Panc1 (cell line): ENCODE measurements at places on chromosomes 13 and 19. TPM values are rescaled to one million over a fixed set of nuclear protein-coding genes. Genes with fewer than 3 reads are reported as not detected.

MAU2 gene
- total RNA-seq = 38.0 TPM

GRCh38 chr19:46030812-46031550 lies 8.1 kb upstream of the PGLYRP1 start:
- DNase-seq = no peak

DNA sequence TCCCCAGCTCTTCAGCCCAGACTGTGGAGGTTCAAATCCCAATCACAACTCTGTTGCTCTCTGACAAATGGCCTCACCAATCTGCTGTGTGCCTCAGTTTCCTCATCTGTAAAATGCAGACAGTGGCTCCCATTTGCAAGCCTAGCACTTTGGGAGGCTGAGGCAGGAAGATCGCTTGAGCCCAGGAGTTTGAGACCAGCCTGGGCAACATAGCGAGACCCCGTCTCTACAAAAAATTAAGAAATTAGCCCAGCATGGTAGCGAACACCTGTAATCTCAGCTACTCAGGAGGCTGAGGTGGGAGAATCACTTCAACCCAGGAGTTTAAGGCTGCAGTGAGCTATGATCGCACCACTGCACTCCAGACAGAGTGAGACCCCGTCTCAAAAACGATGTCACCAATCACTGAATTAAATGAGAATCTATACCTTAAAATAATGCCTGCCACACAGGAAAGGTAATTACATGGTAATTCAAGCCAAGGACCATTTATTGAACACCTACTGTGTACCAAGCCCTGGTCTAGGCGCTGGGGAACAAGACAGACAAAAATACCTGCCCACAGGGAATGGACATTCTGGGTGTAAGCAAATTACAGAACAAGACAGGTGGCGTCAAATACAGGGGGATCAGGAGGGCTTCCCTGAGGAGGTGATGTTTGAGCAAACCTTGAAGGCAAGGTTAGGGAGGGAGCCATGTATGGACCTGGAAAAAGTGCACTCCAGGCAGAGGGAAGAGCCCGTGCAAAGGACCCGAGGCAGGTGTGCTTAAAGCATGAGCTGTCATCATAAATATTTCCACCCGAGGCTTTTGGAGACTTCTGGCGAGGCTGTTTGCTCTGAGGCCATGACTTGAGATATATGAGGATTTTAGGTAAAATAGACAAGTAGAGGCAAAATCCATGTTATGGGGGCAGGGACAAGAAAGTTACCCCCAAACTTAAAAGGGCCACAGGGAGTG lies 7.7 kb downstream of the NR2F6 start:
- no peak for DNase-seq

DNA sequence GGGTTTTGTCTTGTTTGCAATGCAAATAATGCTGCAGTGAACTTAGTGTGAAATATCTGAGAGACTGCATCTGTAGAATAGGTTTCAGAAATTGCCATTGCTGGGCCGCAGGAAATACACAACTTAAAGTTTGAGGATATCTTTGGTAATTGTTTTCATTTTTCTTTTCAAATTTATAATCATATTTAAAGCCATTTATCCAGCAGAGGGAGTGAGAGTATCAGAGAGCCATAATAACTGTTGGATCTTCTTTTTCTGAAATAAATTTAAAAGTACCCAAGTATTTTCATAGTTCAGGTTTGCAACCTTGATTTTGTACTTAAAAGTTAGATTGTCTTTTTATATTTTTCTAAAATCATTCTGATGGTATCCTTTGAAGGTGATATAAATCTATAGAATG lies 99.4 kb downstream of the ZMYM2 start:
- DNase-seq = no peak

- no peak for DNase-seq
Measured at GRCh38 chr19:42965176-42965575, 28.2 kb upstream of the PSG7 start.
